SK-MEL-5 (cell line): ENCODE measurements at places on chromosomes 12 and 14.
A peak's percentile ranks its signal among the peaks of the same experiment; 100 is the strongest.

DNA sequence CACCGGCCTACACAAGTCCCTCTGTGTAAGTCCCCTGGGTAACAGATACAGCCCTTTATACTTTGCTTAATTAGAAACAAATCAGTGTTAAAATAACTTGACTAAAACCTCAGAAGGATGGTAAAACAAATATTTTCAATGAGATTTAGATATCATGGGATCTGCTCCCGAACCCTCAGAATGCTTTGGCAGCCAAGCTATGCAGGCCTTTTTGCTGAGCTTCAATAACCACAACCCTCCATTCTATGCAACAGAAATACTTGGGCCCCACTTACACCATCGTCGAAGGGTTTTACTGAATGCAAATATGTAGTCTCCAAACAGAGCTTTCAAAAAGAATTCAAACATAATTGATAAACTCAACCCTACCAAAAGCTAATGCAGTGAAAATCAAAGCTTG lies 29.3 kb upstream of the PITPNM2 start:
- no peak for DNase-seq

GRCh38 chr12:57112492-57113294 lies 1.5 kb upstream of the STAT6 start:
- DNase-seq = peak; percentile 89

GRCh38 chr14:90193925-90194324 lies 62.4 kb upstream of the PSMC1 start:
- peak; percentile 44 for DNase-seq

DNA sequence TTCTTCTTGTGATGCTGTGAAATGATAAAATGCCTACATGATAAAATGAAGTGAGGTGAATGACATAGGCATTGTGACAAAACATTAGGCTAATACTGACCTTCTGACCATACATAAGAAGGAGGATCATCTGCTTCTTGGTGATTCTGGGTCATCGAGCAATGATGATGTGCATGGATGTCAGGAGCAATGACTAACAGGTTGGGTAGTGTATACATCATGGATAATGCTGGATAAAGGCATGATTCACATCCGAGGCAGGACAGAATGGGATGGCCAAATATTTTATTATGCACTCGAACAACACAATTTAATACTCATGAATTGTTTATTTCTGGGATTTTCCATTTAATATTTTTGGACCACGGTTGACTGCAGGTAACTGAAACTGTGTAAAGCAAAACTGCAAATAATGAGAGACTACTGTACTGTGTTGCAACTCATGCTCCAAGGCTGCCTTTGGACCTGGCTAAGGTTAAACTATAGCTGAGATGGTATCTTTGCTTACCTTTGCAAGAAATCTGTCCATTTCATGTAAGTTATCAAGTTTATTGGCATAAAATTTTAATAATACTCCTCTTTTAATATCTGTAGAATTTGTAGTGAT lies 7.6 kb upstream of the SLC25A21 start:
- no peak for DNase-seq

DNA sequence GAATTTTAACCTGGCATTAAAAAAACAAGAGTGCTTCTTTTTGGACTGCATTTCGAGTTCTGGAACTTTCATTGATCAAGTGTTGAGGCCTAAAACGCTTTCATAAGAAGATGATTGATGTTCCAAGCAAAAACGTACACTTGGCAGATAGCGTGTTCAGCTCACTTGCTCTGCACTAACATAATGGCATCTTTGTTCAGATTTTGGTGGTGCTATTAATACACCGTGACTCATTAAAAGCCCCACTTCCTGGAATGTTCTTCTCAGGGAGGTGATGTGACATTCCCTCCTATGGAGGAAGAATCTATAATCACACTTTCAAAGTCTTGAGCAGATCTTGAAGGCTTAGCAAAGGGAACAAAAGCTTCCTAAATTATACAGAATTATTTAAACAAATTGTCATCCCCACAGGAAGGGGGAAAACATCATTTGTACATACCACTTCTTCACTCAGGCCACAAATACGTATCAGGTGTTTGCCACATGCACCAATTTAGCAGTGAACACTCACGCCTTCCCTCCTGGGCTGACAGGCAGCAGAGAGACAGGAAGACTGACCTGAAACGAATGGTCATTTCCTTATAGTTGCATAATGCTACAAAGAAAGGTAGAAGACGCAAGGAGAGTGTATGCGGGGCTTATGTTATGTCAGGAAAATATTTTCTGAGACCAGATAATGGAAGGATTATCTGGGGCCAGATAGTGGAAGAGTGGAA lies 15.4 kb downstream of the HSP90AA1 start:
- DNase-seq = peak; percentile 97

GRCh38 chr14:104676694-104677511 lies 12.5 kb upstream of the INF2 start:
- DNase-seq = no peak

GRCh38 chr14:92986254-92987147 lies 63.6 kb downstream of the CHGA start:
- peak; percentile 44 for DNase-seq

- DNase-seq = no peak
These were observed 371.2 kb downstream of the BTG1 start for GRCh38 chr12:91774434-91774921.

DNA sequence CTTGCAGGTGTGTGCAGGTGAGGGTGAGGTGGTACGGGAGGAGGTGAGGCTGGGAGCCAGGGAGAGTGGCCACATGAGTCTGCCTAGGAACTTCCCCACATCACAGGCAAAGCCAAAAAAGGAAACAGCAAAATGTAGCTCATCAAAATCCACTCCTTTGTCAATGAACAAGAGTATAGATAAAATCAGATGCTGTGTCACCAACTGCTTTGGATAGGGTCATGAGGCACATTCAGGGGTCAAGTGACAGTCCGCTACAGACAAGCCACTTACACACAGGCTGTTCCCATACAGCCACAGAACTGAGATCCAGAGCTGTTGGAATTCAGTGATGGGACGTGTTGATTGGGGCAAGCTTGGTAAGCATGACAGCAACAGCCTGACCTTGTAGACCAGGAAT lies 100.3 kb upstream of the NOS1 start:
- DNase-seq = no peak

- no peak for DNase-seq
These were observed 113.6 kb downstream of the ZFP36L1 start for GRCh38 chr14:68679301-68679700.

GRCh38 chr12:117125272-117125613 lies 26.0 kb upstream of the TESC start:
- DNase-seq = no peak

GRCh38 chr12:21509768-21510167 lies 8.2 kb downstream of the GOLT1B start:
- peak; percentile 52 for DNase-seq

DNA sequence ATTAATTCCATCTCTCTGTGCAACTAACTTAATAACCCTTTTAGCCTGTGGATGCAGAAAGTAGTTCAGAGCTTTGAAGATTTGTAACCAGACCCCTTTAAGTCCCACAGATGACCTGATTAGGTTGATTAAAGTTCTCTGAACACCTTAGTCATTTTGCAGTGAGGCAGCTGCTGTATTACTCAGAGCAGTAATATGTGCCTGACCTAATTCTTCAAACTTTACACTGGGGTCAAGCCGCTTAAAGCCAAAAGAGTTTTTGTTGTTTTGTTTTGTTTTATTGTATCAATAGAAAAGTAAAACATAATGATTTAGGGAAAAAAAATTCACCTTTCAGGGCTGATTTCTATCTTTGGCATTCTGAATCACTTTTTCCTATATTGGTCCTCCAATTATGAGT lies 78.6 kb upstream of the PLEKHG7 start:
- no peak for DNase-seq

GRCh38 chr14:20559461-20559904 lies 1.4 kb downstream of the RNASE9 start:
- no peak for DNase-seq

DNA sequence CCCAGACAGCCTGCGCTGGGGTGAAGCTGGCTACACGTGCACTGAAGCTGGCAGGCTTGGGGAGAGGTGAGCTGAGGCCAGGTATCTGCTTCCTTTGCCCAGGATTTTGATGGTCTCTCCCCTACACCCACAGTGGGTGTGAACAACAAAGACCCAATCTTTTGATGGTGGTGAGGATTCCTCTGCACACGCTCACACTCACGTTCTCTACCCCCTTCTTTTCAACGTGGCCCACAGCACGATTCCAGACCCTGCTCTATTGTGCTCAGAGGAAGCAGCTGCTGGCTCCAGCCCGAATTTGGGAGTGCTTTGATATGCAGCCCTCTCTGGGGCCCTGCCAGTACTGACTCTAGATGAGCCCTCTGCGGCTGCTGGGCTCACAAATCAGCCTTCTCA lies 4.9 kb downstream of the CD9 start:
- DNase-seq = no peak

- no peak for DNase-seq
These were observed 253.7 kb downstream of the EFCAB11 start for GRCh38 chr14:89700801-89701200.

DNA sequence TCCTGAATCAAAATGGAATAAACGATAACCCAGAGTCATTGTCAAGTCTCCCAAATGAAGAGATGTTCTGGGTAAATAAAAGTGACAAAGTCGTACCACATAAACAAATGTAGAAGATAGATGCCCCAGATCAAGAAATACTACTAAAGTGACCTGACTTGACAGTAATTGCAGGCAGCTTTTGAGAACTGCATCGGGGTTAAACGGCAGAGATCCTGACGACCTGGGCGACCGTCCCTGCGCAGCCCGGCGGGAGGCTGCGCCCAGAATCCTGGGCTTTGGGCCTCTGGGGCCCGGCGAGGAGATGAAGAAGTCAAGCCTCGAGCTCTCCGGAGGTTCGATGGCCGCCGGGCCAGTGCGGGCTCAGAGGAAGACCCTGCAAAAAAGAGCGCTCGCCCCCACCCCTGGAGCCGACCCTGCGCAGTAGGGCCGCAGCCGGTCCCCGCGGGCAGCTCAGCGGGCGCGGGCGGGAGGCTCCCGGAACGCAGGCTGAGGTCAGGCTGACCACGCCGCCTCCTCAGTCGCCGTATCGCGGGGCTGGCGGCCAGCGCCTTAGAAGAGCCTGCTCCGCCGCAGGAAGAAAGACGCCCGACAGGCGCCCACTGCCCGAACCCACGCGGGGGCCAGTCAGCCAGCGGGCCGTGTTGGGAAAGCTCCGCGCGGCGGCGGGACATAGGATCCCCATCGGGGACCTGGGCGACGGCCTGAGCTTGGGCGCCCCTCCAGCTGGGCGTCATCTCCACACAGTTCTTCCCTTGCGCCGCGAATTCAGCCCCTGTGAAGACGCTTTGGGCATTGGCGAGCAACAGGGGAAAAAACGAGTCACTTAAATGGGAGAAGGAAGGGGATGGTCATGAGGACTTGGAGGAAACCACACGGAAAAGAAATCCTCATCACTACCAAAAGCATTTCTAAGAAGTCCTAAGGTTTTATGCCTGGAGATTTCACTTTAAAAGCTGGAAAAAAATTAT lies 16.0 kb downstream of the NKX2-1 start:
- no peak for DNase-seq

- DNase-seq = no peak
These were observed 48.8 kb downstream of the STXBP6 start for GRCh38 chr14:25001156-25001555.

DNA sequence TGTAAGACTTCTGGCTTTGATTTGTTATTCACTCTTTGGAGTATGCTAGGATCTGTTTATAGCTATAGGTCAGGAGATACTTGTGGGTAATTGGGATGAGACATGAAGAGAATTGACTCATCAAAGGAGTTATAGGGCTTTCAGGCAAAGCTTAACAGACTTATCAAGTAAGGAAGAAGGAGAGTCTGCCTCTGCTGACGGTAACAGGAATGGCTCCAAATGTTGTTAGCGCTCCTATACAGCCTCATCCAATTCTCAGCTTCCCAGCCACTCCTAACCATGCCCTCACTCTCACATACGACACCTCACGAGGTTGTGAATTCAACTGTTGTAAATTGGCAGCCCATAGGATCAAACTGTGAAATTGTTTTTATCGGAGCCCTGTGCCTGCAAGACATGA lies 140.5 kb downstream of the KCNA5 start:
- no peak for DNase-seq
